RPMI7951 (cell line): ENCODE measurements at places on chromosomes 3 and 15. TPM values are rescaled to one million over a fixed set of nuclear protein-coding genes. Genes with fewer than 3 reads are reported as not detected.

DNA sequence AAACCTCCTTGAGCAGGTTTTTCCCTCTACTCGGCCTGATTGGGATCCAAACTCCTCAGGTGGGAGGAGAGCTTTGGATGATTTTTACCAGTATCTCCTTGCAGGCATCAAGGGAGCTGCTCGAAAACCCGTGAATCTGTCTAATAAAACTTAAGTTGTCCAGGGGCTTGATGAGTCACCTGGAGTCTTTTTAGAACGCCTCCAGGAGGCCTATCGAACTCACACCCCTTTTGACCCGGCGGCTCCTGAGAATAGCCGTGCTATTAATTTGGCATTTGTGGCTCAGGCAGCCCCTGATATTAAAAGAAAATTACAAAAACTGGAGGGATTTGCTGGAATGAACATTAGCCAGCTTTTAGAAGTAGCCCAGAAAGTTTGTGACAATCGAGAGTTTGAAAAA lies 41.6 kb downstream of the ZBTB11 start:
- peak; percentile 15 for DNase-seq

DNA sequence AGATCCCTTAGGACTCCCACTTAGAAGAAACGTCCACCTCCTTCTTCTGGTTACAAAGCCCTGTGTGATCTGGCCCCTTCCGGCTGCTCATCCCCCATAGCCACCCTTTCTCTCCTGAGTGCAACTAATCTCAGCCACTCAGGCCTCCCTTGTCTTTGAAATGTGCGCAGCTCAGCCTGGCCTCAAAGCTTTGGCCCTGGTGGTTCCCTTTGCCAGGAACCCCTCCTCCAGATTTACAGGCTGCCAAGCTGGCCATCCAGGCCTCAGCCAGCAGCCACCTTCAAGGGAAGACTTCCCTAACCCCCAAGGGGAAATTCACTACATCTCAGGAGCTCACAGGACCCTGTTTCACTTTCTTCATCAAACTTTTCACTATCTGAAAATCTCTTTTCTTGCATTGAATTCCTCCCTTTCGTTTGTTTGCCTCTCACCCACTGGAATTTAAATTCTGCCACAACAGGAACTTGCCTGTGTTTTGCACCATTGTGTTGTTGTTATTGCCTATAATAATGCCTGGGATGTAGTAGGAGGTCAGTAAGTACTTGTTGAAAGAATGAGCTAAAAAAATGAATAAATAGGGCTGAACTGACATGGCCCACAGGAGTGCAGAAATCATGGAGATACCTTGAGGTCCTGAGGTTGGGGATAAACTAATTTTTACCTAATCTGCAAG lies 109.5 kb upstream of the PFN2 start:
- DNase-seq = no peak

GRCh38 chr15:40424483-40425115 lies 16.2 kb upstream of the BAHD1 start:
- DNase-seq = no peak

GRCh38 chr3:80994085-80994665 lies 767.3 kb downstream of the GBE1 start:
- DNase-seq = no peak

DNA sequence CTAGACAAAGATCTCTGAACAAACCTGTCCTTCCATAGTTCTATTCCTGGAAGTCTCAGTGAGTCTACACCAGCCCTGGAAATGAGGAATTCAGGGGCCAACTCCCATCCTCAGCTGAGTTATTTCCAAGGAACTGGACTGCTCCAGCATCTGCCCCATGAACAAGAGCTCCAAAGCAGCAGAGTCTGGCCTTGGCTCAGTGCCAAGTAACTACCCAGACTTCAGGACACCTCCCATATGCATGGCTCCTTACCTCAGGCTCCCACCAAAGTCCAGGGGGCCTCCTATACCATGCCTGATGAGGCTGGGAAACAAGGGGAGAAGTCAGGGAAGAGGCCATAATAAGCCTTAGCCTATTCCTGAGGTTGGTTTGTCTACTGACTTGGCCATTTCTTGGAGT lies 45.0 kb downstream of the FAIM start:
- DNase-seq = no peak

- no peak for DNase-seq
These were observed 262.3 kb downstream of the GAP43 start for GRCh38 chr3:115885621-115886020.

Gene ADCY5
- 0.10 TPM in 1 of 2 replicates, not detected in the other for total RNA-seq

DNA sequence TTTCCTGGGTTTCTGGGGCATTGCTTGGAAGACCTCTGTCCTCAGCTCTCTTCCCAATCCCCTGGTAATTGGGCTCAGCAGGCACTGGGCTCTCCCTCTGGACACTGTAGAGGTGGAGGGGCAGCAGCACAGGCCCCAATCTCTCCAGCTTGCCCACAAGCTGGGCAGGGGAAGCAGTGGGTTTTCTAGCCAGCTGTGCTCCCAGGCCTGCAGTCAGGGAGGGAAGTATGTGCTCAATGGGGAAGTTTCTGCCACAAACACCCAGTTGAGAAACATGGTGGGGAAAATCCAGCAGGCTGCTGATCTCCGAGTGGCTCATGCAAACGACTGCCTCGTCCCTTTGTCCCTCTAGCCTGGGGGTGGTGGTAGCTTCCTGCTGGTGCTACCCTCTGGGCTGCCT lies 12.8 kb upstream of the RFT1 start:
- DNase-seq = no peak

- DNase-seq = no peak
These were observed 62.8 kb downstream of the MDFIC2 start for GRCh38 chr3:70249509-70250160.

DNA sequence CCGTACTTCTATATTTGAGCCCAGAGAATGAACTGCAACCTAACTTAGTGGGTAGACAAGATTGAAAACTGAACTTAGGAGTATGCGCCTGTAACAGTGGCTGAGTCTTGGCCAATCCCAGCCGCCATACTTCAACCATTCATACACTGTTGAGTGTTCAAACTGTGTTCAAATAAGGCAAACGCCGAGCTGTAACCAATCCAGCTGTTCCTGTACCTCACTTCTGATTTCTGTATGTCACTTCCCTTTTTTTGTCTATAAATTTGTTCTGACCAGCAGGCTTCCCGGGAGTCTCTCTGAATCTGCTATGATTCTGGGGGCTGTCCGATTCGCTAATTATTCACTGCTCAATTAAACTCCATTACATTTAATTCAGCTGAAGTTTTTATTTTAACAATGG lies 58.6 kb upstream of the TPM1 start:
- no peak for DNase-seq

DNA sequence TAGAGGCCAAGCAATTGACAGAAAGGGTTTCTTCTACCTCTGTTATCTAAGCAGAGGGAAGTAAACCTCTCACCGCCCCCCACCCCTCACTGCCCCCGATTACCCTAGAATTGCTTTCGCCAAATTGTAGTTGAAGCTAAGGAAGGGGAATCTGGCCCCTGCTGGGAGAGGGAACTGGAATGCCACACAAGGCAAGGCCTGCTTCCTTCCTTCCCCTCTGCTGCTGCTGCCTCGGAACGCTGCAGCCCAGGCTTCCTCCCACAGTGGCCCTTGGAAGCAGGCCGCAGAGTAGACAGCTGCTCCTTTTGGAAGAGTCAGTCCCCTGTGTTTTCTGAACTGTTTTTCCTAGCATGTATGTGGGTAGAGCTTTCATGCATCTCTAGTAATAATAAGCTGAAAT lies 21.6 kb downstream of the RLBP1 start:
- no peak for DNase-seq

- DNase-seq = no peak
These were observed 12.3 kb upstream of the TMEM45A start for GRCh38 chr3:100480081-100480480.

Gene IL17RB
- not detected in 2 replicates for total RNA-seq

- no peak for DNase-seq
These were observed 64.4 kb downstream of the SLC9A9 start for GRCh38 chr3:143783851-143784370.

DNA sequence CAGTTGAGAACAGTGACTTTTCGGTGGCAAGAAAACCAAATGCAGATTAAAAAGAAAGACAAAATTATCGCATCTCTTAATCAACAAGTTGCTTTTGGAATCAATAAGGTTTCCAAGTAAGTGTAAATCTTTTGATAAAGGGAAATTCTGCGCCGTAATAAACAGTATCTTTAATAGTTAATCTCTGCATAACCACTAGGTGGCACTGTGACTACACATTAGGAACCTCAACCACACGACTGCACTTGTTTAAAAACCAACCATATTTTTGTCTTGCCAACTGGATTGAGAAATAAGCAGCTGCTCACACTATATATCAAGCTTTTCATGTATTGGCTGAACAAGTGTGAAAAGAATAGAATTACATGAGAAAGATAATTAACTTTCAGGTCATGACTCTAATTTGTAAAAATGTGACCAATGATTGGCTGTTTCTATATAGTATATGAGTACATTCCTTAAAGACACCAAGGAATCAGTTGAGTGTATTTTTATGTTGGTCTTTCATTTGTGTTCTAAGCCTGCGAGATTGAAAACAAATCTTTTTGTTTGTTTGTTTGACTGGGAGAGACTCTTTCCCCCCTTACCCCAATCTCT lies 72.7 kb downstream of the DZIP3 start:
- peak; percentile 63 for DNase-seq

DNA sequence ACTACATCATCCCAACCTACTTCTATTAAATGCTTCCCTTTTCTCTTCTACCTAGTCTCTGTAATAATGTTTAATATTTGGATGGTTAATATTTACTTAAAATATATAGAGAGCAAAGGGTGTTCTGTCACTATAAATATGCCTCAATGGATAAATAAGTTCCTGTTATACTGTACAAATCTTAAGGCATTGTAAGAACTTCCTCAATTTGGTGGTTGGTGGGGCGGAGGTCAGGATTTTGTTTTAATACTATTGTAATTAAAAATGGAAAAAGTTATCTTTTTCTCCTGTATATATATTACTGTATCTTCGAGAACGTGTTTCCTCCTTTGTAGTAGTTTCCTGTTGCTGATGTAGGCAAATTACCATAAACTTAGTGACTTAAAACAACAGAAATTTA lies 41.5 kb downstream of the SPRED1 start:
- DNase-seq = no peak

- DNase-seq = no peak
These were observed 67.3 kb upstream of the SKIL start for GRCh38 chr3:170290194-170290593.

- DNase-seq = no peak
These were observed 367.7 kb downstream of the MAGI1 start for GRCh38 chr3:65671004-65671403.
